ENCODE measurements at places on chromosomes 4 and X. TPM values are rescaled to one million over a fixed set of nuclear protein-coding genes. Genes with fewer than 3 reads are reported as not detected.
A peak's percentile ranks its signal among the peaks of the same experiment; 100 is the strongest.

Gene ODAPH
- total RNA-seq = not detected

Gene SLC10A6
- not detected for total RNA-seq

Gene BRS3
- not detected for total RNA-seq

Gene MID1
- 15.5 TPM for total RNA-seq

Gene HPSE
- total RNA-seq = 3.5 TPM

- no peak for DNase-seq
Observed at GRCh38 chr4:154441982-154442381, 49.6 kb downstream of the DCHS2 start.

GRCh38 chr4:42280327-42281095 is 116.8 kb upstream of the SHISA3 start:
- DNase-seq = peak; percentile 20

- no peak for DNase-seq
Observed at GRCh38 chrX:2242980-2243379, 257.8 kb downstream of the DHRSX start.

All from glomerular endothelial cell (primary cell).